ENCODE measurements at places on chromosomes 1 and 21. TPM values are rescaled to one million over a fixed set of nuclear protein-coding genes. Genes with fewer than 3 reads are reported as not detected.

- peaks cover 9% of the 10 kb centered on the region for H3K36me3 ChIP-seq
- H3K4me3 ChIP-seq: no peak overlapping the region
- H3K4me1 ChIP-seq: peaks cover 5% of the 10 kb centered on the region
- no peak for DNase-seq
- no peak overlapping the region for H3K27ac ChIP-seq
- no peaks in the 10 kb centered on the region for H3K27me3 ChIP-seq
These were observed 25.7 kb downstream of the ANGPTL7 start for GRCh38 chr1:11214698-11215380.

- H3K4me1 ChIP-seq: no peaks in the 10 kb centered on the region
- no peaks in the 10 kb centered on the region for H3K27me3 ChIP-seq
- no peak for DNase-seq
- no peak overlapping the region for H3K27ac ChIP-seq
- no peak overlapping the region for H3K4me3 ChIP-seq
- H3K36me3 ChIP-seq: no peaks in the 10 kb centered on the region
These were observed 17.5 kb downstream of the B3GALT5 start for GRCh38 chr21:39630191-39630591.

DNA sequence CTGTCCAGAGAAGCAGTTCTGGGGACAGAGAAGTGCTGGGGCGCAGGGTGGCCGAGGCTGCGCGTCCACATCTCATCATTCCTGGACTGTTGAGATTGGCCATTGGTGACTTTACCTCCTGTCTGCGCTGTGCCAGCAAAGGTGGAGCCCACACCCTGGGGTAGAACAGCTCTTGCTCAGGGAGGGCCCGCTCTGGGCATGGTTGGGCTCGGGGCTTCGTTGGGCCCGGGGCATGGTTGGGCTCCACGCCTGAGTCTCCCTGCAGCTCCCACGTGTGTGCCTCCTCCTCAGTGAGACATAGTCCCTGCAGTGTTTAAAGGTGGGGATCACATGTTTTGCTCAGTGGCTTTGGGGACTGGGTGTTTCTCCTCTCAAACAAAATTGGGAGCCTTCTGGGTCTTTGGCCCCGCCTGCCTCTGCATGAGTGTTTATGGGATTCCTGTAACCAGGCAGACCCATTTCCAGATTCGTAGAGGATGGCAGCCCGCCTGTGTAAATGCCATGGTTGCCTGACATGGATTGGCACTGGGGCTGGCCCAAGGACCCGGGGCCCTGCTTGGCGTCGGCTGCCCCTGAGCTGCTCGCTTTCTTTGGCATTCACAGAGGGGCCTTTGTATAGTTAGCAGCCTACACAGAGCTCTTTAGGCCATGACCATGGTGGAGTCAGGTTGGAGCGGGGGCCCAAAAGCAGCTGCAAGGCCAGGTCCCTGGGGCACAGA is 104.6 kb downstream of the TLR5 start:
- DNase-seq: no peak
- H3K36me3 ChIP-seq: no peaks in the 10 kb centered on the region
- H3K27me3 ChIP-seq: no peaks in the 10 kb centered on the region
- H3K4me1 ChIP-seq: peaks cover 2% of the 10 kb centered on the region
- H3K27ac ChIP-seq: no peak overlapping the region

GRCh38 chr1:221907166-221907932 is 165.5 kb upstream of the DUSP10 start:
- no peak overlapping the region for H3K4me3 ChIP-seq
- H3K27ac ChIP-seq: no peak overlapping the region
- no peaks in the 10 kb centered on the region for H3K27me3 ChIP-seq
- no peak for DNase-seq
- H3K36me3 ChIP-seq: no peaks in the 10 kb centered on the region

DNA sequence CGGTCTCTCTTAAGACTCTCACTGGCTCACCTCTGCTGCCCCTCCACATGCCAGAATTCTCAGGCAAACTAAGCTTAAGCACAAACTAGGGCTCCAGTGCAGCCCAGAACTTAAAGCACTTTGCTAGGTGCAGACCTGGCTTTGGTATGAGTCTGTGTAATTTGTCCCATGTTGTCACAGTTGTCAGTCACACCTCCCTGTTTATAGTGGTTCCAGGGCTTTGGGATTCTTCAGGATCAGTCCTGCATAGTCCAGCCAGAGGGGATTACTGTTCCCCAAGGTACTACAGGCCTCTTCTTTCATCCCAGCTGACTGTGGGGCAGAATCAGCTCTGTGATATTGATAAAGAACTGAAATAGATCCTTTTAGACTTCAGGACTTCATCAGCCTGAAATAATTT is 105.0 kb upstream of the UBE2U start:
- H3K4me1 ChIP-seq: no peaks in the 10 kb centered on the region
- no peak overlapping the region for H3K27ac ChIP-seq
- H3K36me3 ChIP-seq: no peaks in the 10 kb centered on the region
- no peak overlapping the region for H3K4me3 ChIP-seq

DNA sequence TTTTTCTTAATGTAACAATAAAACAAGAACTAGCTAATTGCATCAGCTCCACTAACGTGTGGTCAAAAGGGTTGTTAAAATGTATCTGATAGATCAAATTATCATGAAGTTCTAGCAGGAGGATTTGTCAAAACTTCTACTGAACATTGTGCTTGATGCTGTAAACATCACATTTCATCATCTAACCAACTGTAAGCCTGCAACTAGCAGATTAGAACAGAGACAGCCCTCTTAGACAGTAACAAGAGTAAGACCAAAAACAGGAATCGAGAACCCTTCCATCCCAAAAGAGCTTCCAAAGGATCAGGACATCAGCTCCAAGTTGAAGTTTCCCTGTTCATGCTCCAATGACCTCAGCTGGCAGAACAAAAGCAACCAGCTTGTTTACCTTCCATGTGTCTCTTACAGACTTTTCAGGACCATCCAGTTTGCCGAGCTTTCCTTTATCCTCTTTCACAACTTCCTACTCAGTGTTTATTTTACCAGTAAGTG is 44.6 kb downstream of the NIBAN1 start:
- H3K4me1 ChIP-seq: no peaks in the 10 kb centered on the region
- no peak overlapping the region for H3K4me3 ChIP-seq
- H3K27ac ChIP-seq: no peak overlapping the region
- no peaks in the 10 kb centered on the region for H3K36me3 ChIP-seq

GRCh38 chr1:154181944-154182343 is 10.0 kb downstream of the TPM3 start:
- no peaks in the 10 kb centered on the region for H3K27me3 ChIP-seq
- DNase-seq: no peak
- H3K4me3 ChIP-seq: peak overlapping the region; percentile 91
- peak overlapping the region; percentile 76 for H3K27ac ChIP-seq

DNA sequence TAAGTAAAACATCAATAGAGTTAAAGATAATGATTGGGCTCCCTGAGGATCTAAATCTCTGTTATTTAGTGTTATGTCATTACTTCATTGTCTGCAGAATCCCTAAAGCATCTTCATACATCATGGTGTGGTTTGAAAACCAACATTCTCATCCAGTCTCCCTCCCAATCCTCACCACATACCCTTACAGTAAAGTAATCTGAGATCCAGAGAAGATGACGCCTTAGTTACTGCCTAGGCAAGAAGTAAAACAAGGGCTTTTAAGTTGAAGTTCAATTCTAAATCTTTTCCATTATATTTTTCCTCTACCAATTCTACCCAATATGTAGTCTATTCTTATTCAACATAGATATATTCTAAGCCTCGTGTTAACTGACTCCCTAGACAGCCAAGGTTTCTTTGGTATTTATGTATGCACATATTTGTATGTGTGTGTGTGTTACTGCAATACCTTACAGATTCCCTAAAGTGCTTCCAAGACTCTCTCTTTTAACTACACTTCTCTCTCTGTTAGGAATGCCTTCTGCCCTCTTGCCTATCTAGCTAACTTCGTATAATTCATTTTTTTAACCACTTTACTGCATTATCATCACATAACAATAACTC is 17.3 kb downstream of the DPH5 start:
- DNase-seq: no peak
- no peaks in the 10 kb centered on the region for H3K27me3 ChIP-seq
- no peaks in the 10 kb centered on the region for H3K36me3 ChIP-seq

DNA sequence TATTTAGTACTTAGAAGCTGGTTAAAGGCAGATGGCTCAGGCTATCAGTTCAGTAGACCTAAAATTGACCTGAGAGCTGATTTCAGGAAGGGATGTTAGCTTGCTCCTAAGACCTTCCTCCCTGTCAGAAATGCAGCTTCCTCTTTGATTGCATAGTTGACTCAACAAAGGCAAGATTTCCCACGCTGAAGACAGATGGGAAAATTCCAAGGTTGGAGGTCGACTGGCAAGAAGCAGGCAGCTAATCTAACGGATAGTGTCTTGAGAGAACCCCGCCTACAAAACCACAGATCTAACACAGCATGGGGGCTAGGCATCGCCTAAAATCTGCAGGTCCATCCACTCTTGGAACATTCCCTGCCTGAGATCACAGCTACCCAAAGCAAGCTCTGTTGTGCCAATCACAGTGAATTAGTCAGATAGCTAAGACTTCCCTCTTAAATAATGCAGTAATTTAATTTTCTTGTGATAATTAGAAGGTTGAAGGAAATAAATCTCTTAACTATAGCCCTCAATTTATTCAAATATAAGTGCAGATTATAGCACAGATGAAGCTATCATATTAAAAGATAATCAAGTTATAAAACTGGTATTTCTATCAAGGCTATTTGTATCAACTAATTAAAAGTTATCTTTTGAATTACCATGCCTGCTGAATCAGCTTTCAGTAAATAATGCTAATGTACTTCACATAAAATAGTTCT is 357.8 kb upstream of the SGIP1 start:
- no peak overlapping the region for H3K4me3 ChIP-seq
- H3K27ac ChIP-seq: no peak overlapping the region
- H3K36me3 ChIP-seq: no peaks in the 10 kb centered on the region
- no peaks in the 10 kb centered on the region for H3K27me3 ChIP-seq

GRCh38 chr1:94725566-94725965 is 94.6 kb upstream of the SLC44A3 start:
- H3K4me3 ChIP-seq: no peak overlapping the region
- DNase-seq: no peak
- no peaks in the 10 kb centered on the region for H3K36me3 ChIP-seq
- no peaks in the 10 kb centered on the region for H3K27me3 ChIP-seq
- no peaks in the 10 kb centered on the region for H3K4me1 ChIP-seq

Gene PDZK1IP1
- total RNA-seq: 1.1 TPM

Gene SOX13
- 8.4 TPM for total RNA-seq

Gene PTGER3
- total RNA-seq: 0.25 TPM

Gene KCNJ6
- not detected for total RNA-seq

Gene UBIAD1
- total RNA-seq: 10.2 TPM

Gene LCE6A
- not detected for total RNA-seq

Gene CHRNB2
- under 0.01 TPM for total RNA-seq
